Activated CD4-positive, alpha-beta T cell treated with anti-CD3 and anti-CD28 coated beads, Interleukin-2, amount 10 ng/mL, durations not matched to agents 7 days and 5 days (primary cell): ENCODE measurements at places on chromosomes 7 and 10. TPM values are rescaled to one million over a fixed set of nuclear protein-coding genes. Genes with fewer than 3 reads are reported as not detected.
A peak's percentile ranks its signal among the peaks of the same experiment; 100 is the strongest.

GRCh38 chr7:113915956-113916355 lies 2.9 kb downstream of the PPP1R3A start:
- no peak for DNase-seq

DNA sequence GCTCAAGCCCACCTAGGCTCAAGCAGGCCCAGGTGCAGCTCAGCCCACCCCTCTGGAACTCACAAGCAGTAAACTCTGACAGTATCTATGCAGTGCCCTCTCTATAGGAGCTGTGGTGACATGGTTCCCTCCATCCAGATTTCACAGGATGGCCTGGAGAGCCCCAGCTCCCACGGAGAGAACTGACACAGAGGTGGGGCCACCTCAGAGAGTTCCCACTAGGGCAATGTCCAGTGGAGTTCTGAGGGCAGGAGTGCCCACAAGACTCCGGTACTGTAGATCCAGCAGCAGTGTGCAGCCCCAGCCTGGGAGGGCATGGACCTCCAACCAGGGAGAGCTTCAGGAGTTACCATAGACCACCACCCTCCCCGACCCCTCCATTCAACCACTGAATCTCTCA lies 37.3 kb upstream of the CNPY1 start:
- no peak for DNase-seq

- DNase-seq: no peak
Observed at GRCh38 chr7:139543801-139544603, 20.5 kb downstream of the CLEC2L start.

DNA sequence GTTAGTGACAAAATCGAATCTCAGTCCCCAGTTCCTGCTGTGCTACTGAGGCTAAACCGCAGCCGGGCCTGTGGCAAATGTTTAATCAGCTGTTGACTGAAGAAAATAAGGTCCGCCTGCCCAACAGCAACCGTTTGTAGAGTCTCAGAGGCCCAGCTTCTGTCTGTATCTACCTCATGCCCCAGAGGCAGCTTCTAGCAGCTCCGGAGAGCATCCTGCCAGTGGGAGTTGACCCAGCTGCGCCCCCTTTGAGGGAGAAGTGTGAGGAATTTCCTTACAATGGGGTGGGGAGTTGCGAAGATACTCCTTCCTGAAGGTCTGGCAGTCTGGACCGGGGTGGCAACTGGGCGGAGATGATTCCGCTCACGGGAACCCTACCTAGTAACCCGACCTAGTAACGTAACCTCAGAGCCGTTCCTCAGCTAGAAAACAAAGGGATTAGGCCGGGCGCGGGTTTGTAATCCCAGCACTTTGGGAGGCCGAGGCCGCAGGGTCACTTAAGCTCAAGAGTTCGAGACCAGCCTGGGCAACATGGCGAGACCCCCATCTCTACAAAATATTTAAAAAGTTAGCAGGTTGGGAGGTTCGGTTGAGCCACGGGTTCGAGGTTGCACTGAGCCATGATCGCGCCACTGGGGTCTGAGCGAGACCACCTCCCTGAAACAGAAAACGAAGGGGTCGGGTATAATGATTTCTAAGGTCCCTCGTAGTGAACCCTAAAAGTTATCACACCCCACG lies 846 bp upstream of the ZNF775 start:
- peak; percentile 55 for DNase-seq

The SPRN gene
- total RNA-seq: not detected

The GRID1 gene
- not detected for total RNA-seq
